ENCODE measurements at places on chromosomes 1 and 21.

DNA sequence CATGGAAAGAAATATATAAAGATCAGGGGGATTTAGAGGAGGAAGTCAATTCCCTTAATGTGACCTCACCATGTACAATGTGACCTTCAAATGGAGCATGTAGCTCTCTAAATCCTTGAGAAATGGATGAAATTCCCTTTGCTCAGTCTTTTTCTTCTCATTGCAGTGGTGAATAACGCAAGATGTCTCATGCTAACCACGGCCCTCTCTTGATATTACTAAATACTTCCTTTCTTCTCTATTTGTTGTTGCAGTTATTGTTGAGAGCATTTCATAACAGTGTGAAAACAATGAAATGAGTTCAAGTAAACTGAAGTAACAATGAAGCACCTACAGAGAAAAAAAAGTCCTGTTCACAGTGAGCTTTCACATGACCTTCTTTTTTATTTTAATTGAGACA lies 55.6 kb downstream of the ZNF281 start:
- DNase-seq, result no peak

GRCh38 chr1:199698222-199698621 lies 329.3 kb upstream of the NR5A2 start:
- no peak for DNase-seq

DNA sequence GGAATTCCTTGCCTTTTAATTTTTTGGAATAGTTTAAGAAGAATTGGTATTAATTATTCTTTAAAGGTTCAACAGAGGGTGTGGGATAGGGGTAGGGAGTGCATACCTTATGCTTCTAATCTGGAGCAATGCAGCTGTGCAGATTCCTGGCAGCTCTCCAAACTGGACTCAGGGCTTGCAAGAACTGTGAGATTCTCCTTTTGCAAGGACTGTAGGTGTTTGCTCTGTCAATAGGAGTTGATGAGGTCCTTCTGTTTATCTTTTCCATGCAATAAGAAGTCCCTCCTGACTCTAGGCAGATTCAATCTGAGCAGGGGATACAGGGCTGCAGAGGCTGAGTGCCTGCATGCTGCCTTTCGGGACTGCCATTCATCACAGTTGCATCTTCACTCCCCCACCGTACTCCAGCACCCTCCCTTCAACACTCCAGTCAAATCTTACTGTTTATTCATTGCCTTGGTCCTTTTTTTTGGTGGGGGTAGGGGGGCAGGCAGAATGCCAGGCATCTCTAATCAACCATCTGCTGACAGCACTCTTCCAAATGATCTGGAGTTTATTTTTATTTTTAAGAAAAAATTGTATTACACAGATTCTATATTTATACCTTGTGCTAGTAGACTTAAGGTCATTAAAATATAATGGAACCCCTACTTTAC lies 122.3 kb downstream of the DISC1 start:
- no peak for DNase-seq

- no peak for DNase-seq
Measured at GRCh38 chr1:26351590-26352337, 2.2 kb downstream of the CRYBG2 start.

DNA sequence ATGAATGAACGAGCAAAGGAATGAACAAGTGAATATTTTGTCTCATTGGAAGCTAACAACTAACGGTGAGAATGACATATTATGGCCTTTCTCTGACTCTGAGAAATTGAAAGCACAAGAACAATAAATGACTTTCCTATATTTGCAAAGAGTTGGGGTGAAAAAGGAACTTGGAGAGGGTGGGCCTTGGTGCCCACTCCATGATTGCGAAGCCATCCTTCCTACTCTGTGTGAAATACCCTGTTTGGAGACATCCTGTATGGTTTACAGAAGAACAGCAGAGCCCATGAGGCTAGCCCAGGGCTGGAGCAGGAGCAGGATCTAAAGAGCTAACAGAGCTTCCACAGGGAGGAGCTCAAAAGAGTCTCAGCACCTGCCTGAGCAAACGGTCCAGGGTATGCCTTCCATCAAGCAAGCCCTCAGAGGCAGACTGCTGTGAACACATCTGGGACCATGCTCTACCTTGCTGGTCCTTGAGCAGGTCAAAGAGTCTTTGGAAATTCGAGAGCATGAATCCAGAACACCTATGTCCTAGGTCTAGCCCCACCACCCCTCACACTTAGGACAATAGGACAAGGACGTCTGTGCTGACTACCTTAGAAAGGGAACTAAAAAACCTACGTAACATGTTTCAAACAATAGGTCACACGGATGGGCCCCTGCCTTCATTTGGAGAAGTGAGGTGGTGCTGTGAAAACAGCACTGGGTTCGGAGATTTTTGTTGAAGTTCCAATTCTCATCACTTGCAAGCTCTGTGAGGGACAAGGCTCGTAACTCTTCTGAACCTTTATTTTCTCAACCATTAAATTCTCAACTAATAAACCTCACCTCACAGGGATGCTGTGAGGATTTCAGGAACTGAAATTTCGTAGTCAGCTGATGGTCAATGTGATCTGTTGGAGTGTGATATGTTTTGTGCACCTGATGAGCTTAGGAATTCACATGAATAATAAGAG lies 377.4 kb downstream of the RRAGC start:
- DNase-seq, result no peak

DNA sequence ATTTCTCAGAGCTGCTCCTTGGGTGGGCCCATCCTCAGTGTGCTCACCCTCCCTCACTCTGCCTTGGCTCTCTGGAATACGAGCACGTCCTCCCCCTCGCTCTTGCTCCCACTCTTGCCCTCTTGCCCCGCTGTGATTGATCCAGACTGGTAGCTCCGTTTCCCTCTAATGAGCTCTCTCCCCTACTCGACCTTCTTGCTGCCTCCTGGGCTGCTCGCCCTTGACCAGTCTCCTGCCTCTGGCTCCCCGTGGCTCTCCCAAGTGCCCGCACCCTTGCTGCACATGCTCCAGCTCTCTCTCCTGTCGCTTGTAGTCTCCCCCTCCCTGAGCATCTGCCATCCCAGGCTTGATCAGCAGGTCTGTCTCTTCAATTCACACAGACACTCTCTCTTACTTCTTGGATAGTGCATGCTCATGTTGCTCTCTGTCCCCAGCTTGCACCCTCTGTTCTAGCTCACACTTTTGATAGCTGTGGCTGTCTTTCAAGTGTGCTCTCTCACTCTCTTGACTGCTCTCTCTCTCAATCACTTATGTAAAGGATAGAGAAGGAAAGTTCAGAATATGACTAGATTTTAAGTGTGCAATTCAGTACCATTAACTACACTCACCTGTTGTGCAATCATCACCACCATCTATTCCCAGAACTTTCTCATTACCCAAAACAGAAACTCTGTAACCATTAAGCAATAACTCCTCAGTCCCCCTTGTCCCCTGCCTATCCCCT lies 51.1 kb downstream of the PHC2 start:
- no peak for DNase-seq

- DNase-seq, result no peak
Measured at GRCh38 chr1:10745886-10746455, 50.5 kb downstream of the CASZ1 start.

- DNase-seq, result no peak
Measured at GRCh38 chr1:48493041-48493440, 21.0 kb upstream of the SPATA6 start.

GRCh38 chr1:117213046-117213445 lies 2.3 kb upstream of the VTCN1 start:
- no peak for DNase-seq

- no peak for DNase-seq
Measured at GRCh38 chr1:62481681-62482080, 44.8 kb downstream of the USP1 start.

GRCh38 chr1:85976516-85977205 lies 179.9 kb downstream of the COL24A1 start:
- DNase-seq, result no peak

DNA sequence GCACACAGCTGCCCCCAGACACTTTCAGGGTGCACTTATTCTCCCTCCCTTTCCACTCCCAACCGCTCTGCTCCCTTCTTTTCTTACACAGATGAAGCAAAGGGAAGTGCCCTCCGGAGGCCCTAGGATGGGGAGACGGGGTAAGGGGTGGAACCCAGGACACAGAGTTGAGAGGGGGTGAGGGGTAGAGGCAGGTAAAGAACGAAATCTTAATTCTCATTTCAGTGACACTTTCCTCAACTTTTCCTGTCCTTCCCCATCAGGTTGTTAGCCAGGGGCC lies 12.8 kb downstream of the PLEKHO1 start:
- DNase-seq, result no peak
